Hematopoietic multipotent progenitor cell (in vitro differentiated cells): ENCODE measurements at places on chromosomes 11 and 22. TPM values are rescaled to one million over a fixed set of nuclear protein-coding genes. Genes with fewer than 3 reads are reported as not detected.

DNA sequence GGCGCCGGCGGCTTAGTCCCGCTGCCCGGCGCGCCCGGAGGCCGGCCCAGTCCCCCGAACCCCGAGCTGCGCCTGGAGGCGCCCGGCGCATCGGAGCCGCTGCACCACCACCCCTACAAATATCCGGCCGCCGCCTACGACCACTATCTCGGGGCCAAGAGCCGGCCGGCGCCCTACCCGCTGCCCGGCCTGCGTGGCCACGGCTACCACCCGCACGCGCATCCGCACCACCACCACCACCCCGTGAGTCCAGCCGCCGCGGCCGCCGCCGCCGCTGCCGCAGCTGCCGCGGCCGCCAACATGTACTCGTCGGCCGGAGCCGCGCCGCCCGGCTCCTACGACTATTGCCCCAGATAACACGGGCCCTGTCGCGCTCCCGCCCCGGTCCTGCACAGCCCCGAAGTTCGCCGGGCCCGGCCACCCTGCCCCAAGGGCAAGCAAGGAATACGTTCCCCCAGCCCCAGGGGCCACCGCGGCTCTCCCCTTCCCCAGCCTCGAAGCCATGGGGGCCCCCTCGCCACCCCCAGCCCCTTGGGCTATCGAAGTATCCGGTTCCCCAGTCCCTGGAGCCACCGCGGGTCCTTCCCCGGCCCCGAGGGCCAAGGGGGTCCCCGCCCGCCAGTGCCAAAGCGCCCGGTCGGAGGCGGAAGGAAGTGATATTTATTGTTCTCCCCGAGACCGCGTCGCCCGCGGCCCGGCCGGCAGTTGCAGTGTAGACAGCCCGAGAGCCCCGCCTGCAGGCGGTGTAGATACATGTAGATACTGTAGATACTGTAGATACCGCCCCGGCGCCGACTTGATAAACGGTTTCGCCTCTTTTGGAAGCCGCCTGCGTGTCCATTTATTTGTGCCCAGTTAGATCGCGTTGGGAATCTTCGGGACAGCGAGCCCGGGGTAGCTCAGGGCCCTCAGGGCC is 6.2 kb downstream of the TBX1 start:
- DNase-seq: no peak

GRCh38 chr11:128728767-128729587 is 35.1 kb downstream of the FLI1 start:
- no peak for DNase-seq

DNA sequence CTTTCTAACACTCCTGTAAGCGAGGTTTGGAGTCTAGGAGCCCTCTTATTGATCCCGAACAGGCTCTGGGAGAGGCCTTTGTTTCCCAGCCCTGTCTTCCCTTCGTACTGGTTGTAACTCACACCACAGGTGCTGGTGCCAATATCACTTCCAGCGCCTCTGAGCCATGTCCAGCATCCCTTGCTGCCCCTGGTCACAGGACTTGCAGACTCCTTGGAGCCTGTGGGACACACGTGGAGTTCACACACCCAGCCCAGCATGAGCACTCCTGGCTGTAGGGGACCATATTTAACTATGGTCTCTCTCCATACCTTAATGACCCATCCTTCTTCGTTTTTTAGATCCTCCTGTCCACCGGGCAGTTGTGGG is 2.2 kb downstream of the ZBTB16 start:
- no peak for DNase-seq

MAPK8IP2 gene
- 0.27 TPM for total RNA-seq

DNA sequence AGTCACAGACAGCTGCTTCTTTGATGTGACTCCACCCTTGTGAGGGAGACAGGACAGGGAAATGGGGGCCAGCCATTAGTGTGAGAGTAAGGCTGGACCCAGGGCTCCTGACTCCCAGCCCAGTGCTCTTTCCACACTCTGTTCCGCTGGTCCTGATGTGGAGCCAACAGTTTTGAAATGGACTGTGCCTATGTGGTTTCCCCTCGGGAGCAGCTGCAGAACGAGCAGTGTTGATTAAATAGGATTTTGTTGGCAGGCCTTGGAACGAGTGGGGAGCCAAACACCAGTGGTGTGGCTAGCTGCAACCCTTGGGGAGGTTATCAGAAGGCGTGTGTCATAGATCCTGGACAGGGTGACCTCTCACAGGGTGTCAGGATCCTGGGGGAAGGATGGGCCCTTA is 66.5 kb upstream of the AMPD3 start:
- no peak for DNase-seq

- DNase-seq: no peak
Measured at GRCh38 chr11:6228520-6228919, 5.9 kb downstream of the FHIP1B start.

UBQLN3 gene
- total RNA-seq: 0.81 TPM

GRCh38 chr11:35147235-35147634 is 8.3 kb downstream of the CD44 start:
- no peak for DNase-seq

GDPD4 gene
- not detected for total RNA-seq
